T-helper 2 cell (primary cell): ENCODE measurements at places on chromosomes 11 and 22.

- no peak for DNase-seq
Measured at GRCh38 chr11:99708928-99709672, 688.4 kb downstream of the CNTN5 start.

DNA sequence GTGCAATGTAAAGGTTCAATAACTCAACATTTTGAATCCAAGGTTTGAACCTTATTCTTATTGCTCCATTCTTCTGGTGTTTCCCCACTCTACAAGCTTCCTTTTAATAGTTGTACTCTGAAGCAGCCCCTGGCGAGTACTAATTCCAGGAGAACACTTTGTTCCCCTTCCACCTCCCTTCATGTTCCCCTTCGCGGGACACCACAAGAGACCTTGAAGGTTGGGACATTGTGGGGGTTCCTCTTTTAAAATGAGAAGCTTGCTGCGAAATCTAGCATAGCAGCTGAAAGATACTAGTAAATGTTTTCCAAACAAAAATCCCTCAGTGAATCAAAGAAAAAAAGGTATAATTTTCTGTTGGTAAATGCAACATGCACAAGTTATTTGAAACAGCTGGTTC lies 626.3 kb upstream of the LRRC4C start:
- DNase-seq: no peak

DNA sequence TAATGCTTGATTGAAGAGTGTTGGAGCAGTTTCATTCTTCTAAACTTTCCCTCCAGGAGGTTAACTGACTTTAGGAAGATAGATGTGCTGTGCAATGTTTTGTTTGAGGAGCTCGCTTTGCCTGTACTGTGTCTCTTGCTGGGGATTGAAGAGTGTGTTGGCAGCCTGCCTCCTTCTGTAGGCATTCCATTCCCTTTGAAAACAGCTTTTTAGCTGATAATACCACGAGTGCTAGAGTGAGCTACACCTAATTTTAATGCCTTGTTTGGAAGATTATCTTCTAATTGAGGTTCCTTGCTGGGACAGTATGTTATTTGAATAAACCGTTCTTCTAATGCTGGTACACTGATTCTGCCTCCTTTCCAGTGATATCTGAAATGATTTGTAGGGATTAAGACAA lies 7.2 kb downstream of the DDX10 start:
- DNase-seq: no peak

DNA sequence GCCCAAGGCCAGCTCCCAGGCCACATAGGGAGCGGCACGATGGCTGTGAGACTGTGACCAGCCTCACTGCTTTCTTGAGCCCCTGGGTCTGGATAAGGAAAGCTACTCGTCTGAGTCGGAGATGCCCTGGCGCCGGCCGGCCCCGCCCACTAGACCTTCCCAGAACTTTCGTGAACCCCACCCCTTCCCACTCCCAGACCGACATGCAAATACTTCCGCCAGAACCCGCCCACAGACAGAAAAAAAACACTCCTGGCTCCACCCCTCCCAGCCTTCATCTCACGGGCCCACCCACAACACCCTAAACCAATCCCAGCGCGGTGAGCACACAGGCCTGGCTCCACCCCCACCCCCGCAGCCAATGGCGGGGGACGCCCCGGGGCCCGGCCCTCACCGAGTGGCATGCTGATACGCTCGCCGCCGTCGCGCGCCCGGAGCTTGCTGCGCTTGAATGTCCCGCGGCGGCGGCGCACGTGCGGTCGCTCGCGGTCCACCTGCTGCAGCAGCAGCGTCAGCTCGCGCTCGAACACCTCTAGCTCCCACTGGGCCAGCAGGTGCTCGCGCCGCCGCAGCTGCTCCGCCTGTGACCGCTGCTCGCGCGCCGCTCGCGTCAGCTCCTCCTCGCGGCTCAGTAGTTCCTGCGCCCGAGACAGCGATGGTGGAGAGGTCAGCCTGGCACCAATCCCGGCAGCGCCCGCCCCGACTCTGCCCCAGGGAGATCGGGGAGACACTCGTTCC lies 7.0 kb downstream of the MAP3K11 start:
- peak; percentile 34 for DNase-seq

DNA sequence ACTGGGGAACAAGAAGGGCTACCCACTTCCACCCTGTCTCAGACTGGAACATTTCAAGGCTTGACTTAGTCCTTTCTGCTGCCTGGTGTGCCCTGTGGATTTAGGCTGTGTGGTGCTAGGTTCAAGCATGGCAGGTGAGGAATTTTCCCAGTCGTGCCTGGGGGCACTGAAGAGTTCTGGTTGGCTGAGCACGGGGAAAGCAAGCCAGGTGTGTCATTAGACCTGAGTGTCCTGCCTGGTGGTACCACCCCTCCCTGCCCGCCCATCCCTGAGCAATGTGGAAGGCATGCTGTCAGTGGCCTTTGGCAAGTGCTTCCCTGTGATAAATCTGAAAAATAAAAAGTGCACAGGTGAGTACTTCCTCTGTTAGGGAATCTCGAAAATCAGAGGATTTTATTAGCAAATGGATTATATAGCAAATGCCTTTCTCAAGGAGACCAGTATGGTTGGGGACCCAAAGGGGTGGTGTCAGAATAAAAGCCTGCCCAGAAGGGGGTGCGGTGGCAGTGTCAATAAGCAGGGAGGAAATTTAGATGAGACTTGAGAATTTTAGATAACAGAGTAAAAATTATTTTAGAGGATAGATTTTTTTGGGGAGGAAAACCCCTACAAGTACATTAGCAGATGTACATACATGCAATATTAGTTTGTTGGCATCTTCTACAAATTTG lies 22.8 kb downstream of the TEAD1 start:
- DNase-seq: no peak

GRCh38 chr11:95461858-95462257 lies 230.9 kb upstream of the SESN3 start:
- no peak for DNase-seq

GRCh38 chr11:108224911-108225786 lies 2.3 kb downstream of the ATM start:
- DNase-seq: peak; percentile 90

- no peak for DNase-seq
Measured at GRCh38 chr11:65205602-65205967, 23.9 kb downstream of the CAPN1 start.

- peak; percentile 3 for DNase-seq
Measured at GRCh38 chr22:22410121-22410520, 98.4 kb downstream of the ZNF280B start.

- DNase-seq: no peak
Measured at GRCh38 chr11:131880316-131880715, 509.9 kb downstream of the NTM start.

DNA sequence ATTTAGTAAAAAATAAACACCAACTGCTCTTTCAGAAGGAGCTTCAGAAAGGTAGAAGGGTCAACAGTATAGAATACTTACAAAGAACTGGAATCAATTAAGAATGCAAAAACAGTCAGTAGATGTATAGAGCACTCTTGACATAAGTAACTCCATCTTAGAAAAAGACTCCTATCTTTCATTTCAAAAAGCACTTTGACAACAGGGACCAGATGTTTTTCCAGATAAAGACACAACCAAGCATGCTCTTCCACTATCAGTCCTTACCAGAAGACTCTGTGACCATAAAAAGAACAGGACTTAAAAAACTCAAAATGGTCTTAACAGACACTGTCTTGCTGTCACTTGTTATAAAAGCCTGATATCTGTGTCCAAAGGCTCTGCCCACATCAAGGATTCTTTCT lies 5.2 kb downstream of the SLC25A17 start:
- no peak for DNase-seq

DNA sequence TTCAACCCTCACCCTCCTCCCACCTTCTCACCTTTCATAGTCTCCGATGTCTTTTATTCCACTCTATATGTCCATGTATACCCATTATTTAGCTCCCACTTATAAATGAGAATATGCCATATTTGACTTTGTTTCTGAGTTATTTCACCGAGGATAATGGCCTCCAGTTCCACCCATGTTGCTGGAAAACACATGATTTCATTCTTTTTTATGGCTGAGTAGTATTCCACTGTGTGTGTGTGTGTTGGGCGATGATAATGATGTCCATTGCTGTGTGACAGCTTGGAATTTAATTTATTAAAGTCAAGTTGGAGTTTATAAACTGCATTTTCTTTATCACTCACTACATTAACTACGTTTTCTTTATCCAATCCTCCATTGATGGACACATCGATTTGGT lies 3.2 kb upstream of the HINFP start:
- DNase-seq: no peak

DNA sequence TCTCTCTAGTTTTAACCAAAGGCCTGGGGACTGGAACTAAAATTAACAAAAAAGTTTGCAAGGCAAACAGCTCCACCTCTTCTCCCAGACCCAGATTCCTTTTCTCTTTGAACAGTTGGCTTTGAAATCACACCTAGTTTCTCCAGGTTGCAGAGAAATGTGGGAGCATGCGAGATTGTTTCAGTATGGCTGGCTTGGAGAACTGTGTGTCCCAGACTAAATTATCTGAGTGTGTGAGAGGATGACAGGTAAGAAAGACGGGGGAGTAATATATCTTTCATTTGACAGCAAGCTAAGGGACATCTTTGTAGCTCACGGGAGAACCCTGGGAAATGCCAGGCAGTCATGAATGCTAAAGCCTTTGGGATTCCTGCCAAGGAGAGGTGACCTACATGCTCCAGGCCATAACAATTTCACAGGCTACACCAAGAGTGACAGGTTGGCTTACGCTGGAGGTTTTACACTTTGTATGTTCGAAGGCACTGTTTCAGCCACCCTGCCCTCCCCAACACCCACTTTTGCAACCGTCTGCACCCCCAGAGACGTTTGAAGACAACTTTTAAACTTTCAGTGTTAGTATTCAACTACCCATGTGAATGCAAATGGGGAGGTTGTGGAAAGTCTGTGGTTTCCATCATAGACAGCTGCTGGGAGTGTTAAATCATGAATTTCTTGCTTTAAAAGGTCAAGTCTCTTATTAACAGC lies 109.3 kb upstream of the SNX19 start:
- DNase-seq: no peak

DNA sequence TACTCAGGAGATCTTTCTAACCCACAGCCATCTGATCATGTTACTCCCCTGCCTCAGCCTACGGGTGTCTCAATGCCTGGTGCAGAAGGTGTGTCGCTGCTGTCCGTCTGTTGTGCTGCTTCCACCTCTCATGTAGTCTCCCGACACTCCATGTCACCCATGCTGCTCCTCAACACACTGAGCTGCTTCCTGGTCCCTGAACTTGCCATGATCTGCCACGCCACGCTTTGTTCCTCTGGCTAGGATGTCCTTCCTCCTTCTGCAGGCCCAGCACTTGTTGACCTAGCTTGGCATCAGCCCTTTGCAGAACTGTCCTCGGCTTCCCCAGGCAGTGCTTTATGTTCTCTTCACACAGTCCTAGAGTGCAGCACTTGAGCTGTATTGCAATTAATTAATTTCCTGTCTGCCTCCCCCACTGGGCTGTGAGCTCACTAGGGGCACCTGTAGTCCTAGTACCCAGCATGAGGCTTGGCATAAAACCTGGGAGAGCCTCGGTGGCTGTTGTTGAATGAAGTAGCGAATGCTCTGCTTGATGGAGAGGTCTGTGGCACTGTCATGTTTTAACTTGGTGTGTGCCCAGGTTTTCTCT lies 9.5 kb downstream of the GTPBP1 start:
- DNase-seq: no peak

DNA sequence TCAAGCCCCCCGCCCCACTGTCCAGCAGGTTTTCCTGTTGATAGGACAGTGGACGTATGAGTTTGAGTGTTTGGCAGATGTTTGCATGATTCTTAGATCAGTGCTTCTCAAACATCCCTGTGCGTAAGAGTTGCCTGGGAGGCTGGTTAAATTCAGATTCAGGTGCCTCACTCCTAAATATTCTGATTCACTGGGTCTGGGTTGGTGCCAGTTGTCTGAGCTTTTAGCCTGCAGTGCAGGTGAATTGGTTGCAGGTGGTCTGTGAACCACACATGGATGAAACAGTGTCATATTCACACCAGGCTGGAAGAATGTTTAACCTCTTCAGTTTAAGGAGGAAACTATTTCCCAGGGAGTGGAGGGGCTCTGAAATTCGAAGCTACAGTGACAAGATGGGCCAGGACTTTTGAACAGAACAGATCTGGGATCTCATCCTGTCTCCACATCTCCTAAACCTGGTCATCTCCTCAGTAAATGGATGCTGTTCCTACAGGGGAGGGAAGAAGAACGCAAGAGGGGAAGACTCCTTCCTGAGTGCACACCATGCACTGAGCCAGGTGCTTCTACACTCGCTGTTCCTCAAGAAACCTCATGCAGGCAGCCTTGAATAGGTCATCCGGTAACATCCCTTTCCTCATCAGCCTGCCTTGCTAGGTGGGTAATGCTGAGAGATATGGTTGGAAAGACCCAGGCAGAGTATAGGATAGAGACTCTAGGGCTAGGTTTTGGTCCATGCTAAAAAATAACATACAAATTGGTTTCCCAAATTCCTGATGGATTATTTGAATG lies 47.8 kb downstream of the TEAD1 start:
- DNase-seq: no peak

DNA sequence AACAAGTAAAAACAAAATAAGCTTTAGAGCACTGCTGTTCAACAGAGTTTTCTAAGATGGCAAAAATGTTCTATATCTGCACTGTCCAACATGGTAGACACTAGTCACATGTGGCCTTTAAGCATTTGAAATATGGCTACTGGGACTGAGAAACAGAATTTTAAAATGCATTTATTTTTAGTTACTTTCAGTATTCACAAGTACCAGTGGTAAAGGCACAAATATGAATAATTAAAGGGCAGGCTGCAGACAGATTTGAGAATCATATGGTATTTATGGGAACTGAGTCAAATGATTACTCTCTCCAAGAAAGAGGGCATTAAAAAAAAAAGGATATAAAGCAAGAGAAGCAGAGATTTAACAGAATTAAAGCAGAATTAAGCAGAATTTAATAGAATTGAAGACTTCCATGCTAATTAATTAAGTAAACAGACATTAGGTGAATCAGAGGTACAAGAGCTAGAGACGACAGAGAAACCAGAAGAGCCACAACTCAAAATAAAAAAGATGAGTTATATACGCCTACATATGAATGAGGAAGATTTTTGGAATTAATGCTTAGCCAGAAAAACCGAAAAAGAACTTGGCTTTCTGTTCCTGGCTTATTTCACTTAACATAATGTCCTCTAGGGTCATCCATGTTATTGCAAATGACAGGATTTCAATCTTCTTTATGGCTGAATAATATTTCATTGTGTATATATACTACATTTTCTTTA lies 160.4 kb downstream of the ATG16L2 start:
- no peak for DNase-seq

GRCh38 chr11:19389787-19390303 lies 149.1 kb upstream of the E2F8 start:
- DNase-seq: no peak

DNA sequence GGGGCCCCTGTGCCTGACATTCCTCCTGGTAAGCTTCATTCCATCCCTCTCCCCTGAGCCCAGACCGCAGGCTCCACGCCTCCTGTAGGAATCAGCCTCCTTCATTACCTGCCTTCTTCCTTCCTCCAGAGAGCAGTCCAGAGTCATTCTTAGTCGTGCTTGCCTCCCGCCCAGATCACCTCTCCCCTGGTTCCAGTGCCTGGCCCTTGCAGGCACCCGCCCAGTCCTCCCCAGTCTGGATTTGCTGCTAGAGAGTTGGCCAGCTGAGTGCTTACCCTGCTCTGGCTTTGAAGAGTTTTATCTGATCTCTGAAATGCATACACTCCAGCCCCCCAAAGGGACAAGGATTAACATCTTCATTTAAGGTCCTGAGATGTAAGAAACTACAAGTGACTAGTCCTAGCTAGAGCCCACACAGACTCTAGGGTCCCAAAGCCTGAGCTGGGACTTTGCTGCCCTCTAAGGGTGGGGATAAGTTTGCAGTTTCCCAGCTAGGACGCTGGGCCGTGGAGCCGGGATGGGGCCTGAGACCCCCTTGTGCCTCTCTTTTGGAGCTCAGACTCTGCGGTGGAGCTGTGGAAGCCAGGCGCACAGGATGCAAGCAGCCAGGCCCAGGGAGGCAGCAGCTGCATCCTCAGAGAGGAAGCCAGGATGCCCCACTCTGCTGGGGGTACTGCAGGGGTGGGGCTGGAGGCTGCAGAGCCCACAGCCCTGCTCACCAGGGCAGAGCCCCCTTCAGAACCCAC lies 1.6 kb downstream of the NR1H3 start:
- peak; percentile 17 for DNase-seq
